Smooth muscle cell of the brain vasculature (primary cell): ENCODE measurements at places on chromosomes 7 and 10.

DNA sequence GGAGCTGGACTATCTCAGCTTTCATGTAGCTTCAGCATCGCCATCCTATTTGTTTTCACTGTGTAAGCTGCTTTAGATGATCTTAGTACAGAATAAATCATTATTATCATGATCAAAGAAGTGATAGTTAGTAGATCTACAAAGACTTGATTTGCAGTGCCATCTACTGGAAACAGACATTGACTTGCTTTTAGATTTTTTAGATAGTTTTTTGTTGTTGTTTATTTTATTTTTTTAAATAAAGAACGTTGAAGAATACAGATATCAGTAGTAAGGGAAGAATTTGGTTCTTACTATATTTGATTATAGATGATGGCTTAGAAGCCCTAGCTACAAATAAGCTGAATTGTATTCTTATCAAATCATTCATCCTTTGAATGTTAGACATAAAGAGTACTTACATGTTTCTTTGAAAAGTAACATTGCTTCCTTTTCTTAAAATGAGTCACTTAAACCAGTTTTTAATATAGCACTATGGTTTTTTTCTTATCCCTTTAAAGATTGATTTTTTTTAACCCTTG, 6.3 kb upstream of the SFMBT2 start:
- no peak for DNase-seq

GRCh38 chr7:116557901-116558300, 33.1 kb downstream of the CAV1 start:
- DNase-seq, result no peak

DNA sequence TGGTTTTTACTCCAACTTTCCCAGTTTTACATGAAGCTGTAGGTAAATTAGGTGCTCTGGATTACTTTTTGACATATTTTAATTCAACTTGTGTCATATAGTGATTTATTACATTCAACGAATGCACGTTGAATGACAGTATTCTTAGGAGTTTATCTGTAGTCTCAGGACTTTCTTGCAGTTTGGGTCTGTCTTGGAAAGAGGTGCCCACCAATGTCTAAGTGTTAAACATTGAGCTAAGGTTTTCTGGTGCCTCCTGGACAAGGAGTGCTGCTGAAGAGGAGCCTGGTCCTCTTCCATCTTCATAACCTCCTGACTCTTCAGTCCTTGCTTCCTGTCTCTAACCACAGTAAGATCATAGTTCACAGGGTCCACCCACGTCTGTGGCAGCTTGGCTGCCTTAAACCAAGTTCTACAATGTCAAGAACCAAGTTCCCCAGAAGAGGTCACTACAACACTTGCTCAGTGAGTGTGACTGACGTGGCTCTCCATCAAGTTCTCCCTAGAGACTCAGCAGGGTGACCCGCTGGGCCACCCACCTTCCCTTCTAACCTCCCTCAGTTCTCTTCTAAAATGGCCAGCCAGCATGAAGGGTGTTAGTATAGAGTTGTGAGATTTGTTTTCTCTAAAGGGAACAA, 6.1 kb downstream of the NPY start:
- DNase-seq, result no peak

- DNase-seq, result no peak
Observed at GRCh38 chr10:80709866-80710265, 172.2 kb downstream of the SH2D4B start.

DNA sequence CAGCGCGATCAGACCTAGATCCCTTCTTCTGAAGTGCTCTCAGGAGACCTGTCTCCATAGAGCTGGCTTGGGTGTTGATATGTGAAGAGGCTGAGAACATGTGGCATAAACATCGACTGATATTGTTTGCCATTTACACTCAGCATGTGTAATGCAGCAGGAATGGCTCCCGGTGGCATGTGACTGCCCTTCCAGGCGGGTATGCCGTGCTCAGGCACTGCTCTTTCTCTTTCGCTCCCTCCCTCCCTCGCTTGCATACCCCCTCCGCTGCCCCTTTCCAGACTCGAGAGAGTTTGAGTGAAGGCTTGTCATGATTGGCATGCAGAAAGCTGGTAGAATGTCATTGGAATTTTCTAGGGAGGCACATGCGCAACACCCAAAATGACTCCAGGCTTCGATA, 107.3 kb upstream of the PDCD4 start:
- DNase-seq, result no peak

DNA sequence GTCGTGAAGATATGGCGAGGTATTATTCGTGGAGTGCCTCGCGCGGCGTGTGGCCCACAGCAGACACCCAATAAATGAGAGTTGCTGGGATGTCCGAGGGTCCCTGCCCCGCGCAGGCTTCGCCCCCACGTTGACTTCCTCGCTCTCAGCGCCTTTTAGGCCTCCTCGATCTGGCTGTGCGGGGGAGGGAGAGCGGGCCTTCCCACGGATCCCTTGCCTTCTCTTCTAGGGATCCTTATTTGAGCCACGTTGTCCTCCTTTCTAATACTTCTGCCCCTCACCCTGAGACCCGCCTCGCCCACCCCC, 660 bp downstream of the VCL start:
- DNase-seq, result no peak

- DNase-seq, result no peak
Observed at GRCh38 chr10:60003651-60004523, 97.5 kb upstream of the CCDC6 start.

GRCh38 chr7:46679671-46680070, 758.6 kb upstream of the IGFBP3 start:
- no peak for DNase-seq

GRCh38 chr10:62511238-62511637, 137.1 kb downstream of the ZNF365 start:
- no peak for DNase-seq

GRCh38 chr7:20330928-20331909, 519 bp downstream of the ITGB8 start:
- DNase-seq, result no peak

DNA sequence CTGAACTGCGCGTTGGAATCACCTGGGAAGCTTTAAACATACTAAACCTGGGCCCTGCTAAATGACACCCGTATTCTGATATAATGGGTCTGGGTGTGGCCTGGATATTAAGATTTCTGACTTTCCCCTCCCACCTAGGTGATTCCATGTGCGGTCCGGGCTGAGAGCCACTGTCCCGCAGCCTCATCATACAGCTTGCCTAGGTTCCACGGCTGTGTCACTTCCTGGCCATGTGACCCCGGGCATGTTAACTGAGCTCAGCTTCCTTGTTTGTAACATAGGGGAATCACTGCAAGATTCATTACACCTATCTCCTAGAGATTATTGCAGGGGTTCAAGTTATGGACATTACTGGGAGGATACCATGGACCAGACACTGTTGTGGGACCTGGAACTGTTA, 472.7 kb upstream of the GALNT17 start:
- DNase-seq, result no peak

DNA sequence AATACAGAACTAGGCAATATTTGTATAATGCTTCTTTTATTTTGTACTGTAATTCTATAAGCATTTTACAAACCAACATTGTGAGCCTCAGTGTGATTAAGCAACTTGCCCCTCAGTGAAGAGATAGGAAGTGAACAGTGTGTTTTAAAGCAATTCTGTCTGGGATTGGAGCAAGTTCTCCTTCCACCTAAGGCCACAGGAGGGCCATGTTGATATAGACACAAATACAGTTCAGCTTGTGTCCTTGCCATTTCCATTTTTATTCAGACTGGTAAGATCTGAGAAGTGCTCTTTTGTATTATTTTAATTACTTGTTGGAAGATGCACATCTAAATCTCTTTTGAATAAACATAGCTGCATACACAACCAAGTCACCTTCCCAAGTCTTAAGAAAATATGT, 416.3 kb upstream of the COBL start:
- DNase-seq, result no peak

DNA sequence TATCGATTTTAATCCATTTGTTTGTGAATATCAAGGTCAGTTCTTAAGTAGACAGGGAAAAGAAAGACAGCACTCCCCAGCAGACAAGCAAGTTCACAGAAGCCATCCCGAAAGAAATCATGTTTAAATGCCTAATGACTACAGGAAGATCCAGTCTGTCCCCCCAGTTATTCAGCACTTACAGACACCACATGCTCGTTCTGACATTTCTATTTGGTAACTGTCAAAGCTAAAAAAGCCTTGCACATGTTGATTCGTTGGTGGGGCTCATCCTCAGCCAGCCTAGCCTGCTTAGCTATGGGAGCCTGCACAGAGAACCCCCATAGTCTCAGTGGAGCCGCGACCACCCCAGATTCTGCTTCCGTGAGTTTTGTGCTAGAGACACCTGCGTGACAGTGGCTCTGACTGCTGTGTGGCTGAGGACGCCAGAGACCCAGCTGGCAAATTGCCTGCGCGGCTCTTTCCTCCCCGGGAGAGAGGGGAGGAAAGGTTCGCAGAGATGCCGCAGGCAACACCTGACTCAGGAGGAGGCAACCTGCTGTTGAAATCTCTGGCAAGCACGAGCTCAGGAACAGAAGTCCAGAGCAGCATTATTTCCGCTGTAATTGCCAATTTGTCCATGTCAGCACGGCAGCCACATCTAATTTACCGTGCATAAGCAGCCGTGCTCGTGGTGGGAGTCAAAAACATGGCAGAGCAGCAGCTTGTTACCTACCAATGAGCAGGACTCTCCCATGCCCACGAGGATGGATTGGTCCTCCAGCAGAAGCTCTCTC, 194.2 kb downstream of the GPAM start:
- DNase-seq, result no peak

DNA sequence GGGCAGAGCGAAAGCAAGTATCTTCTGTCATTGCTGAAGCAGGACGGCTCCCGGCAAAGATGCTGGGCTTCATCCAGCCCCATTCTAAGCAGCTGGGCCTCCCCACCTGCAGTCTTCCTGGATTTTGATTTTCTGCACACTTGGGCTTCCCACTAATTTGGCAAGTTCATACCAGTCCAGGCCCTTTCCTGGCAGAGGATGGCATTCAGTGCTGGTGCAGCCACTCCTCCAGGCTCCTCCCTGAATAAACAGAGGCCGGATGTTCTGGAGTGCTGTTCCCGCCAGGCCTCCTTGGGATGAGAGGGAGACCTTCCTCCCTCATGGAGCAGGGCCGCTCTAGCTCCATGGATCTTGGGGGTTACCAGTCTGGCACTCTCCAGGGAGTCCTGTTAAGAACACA, 3.4 kb downstream of the BAG3 start:
- DNase-seq, result no peak

DNA sequence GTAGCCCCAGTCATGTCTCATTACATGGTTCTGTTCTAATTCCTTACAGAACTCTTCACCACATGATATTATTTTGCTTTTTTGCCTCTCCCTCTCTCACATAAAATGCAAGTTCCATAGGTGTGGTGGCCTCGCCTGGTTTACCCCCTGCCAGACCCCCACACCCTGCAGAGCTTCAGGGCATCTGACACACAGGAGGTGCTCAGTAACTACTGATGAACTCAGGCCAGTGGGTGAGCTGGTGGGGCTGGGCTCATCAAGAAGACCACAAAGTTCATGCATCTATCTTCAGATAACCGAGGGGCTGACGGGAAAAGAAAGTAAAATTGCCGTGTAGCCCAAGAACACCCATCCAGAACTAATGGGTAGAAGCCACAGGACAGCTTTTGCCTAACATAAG, 253.1 kb downstream of the GRID1 start:
- DNase-seq, result no peak

- DNase-seq, result no peak
Observed at GRCh38 chr7:42550706-42551470, 313.9 kb upstream of the GLI3 start.

DNA sequence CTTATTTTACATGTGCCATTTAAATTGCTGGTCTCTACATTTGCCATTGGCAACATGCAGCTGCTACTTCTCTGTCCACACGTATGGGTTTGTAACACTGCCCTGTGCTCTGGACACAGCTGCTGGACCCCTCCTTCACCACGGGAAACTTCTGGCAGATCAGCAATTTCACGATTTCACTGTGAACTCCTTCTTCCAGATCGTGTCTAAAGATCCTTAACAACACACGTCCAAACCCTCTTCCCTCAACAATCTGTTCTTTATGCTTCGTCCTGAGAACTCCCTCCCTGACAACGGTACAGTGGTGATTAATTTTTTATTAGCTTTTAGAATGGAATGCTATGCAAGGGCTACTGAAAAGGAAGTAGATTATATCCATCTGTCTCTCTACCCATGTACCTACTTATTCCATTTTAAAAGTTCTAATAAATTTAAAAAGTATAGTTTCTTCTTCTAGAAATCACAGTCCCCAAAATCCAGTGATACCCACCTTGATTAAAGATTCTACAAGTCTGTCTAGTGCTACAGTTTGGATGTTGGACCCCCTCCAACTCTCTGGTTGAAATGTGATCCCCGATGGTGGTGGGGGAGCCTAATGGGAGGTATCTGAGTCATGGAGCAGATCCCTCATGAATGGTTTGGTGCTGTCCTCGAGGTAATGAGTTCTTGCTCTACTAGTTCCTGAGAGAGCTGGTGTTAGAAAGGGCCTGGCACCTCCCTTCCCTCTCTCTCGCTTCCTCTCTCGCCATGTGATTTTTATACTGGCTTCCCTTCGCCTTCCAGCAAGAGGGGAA, 81.0 kb downstream of the KIAA1549 start:
- DNase-seq, result peak; percentile 20

- peak; percentile 75 for DNase-seq
Observed at GRCh38 chr10:79488336-79488735, 24.0 kb upstream of the EIF5AL1 start.

GRCh38 chr10:71966046-71967004, 2.1 kb downstream of the CHST3 start:
- no peak for DNase-seq

DNA sequence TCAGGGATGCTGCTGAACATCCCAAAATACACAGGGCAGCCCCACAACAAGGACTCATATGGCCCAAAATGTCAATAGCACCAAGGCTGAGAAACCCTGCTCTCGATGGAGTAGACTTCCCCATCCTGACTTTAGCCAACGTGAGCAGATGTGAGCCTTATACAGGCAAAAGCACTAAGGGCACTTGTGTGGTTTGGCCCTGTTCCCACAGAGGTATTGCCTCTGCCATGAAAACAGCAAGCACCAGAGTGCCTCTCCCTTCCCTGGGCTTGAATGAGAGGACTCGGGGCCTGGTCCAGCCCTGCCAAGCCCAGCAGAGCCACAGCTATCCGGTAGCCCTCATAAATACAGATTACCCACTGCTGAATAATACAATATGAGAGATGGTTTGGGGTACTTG, 47.5 kb downstream of the ACSM6 start:
- no peak for DNase-seq

- DNase-seq, result no peak
Observed at GRCh38 chr10:8150401-8150905, 96.0 kb downstream of the GATA3 start.

DNA sequence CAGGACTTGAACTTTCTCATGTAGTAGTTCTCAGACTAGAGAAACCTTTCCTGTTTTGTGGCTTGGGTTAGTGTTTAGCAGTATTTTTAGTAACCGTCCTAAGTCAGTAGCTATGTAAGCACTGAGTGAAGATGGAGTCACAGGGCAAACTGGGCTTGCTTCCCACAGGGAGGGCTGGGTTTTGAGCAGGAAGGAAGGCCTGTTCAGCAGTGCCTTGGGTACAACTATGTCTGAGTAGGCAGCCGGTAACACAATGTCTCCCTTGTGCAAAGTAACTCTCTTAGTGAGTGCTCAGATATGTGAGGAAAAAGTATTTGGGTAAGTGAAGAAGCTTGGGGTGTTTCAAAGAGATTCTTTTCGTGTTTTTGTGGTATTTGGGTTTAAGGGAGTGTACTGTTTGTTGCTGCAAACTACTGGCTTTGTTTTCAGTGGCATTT, 96.4 kb downstream of the CCSER2 start:
- DNase-seq, result peak; percentile 79

- DNase-seq, result no peak
Observed at GRCh38 chr7:99042957-99043356, 101.0 kb downstream of the SMURF1 start.
